ENCODE measurements at places on chromosomes 6 and 20.

GRCh38 chr20:59217173-59217572 is 53.6 kb downstream of the ZNF831 start:
- no peak for DNase-seq

DNA sequence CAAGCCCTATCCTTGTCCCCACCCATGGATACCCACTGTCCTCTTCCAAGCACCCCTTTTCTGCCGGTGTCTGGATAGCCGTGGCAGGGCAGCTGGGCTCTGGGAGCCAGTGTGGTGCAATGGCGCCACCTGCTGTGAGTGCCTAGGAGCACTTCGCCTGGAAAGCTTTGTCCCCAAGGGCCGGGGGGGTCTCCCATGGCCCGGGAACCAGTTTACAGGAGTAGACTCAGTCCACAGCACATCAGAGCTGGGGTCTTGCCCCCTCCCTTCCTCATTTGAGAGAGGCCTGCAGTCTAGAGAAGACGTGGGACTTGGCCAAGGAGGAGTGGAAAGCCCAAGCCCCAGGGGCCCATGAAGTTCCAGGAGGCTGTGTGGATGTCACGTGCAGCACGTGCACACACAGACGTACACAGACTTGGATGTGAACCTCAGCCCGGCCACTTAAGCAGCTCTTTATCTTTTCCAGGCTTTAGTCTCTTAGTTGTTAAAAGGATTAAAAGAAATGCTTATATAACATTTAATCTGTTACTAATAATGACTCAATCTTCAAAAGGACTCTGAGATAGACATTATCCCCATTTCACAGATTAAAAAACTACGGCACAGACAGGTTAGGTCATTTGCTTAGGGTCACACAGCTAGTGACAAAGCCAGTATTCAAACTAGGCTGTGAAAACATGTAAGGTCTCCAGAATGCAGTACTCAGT is 40.9 kb upstream of the CDH22 start:
- DNase-seq: no peak

- DNase-seq: no peak
Measured at GRCh38 chr6:129235167-129236000, 352.4 kb downstream of the LAMA2 start.

DNA sequence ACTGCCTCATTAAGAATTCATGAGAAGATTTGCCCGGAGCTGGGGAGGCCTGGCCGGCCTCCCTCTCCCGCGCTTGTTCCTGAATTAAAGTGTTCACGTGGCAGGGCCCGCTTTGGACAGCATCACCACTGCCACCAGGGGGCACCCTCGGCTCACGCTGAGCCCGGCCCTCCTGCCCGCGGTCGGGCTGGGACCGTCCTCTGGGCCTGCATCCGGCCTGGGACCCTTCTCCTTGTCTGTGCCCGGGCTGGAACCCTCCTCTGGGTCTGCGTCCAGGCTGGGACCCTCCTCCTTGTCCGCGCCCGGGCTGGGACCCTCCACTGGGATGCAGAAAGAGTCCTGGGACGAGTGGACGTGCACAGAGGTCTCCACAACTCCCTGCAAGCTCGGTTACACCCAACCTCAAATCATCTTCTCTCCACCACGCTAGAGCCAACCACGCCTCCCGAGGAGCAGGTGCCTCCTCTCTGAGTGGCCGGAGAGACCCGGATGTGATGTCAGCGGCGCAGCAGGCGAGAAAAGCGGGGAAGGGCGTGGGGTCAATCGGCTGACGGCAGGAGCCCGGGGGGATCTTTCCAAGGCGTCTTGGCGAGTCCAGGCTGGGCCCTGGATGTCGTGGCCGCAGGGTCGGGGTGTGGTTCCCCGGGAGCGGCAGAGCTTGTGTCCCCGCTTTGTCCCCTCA is 50.9 kb upstream of the DACT2 start:
- DNase-seq: peak; percentile 7

GRCh38 chr6:113301651-113302050 is 555.5 kb upstream of the MARCKS start:
- DNase-seq: no peak

- no peak for DNase-seq
Measured at GRCh38 chr20:39338469-39339376, 376.6 kb downstream of the DHX35 start.

DNA sequence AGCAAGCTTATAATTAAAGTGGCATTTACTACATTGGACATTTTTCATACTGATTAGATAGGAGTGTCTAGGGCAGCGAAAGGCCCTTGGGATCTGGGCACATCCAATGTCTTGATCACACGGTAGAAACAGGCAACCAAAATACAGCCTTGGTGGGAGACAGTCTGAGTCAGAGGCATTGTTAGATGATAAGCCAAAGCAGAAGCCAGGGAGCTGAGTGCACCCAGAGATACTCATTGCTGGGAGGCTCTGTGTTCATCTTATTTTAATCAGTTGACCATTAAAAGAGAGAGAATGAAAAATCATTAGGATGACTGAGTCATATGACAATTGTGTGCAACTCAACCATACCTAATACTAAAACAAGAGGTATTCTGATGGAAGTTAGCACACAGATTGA is 109.5 kb downstream of the LCA5 start:
- no peak for DNase-seq

GRCh38 chr6:108157234-108157980 is 8.4 kb upstream of the NR2E1 start:
- no peak for DNase-seq

DNA sequence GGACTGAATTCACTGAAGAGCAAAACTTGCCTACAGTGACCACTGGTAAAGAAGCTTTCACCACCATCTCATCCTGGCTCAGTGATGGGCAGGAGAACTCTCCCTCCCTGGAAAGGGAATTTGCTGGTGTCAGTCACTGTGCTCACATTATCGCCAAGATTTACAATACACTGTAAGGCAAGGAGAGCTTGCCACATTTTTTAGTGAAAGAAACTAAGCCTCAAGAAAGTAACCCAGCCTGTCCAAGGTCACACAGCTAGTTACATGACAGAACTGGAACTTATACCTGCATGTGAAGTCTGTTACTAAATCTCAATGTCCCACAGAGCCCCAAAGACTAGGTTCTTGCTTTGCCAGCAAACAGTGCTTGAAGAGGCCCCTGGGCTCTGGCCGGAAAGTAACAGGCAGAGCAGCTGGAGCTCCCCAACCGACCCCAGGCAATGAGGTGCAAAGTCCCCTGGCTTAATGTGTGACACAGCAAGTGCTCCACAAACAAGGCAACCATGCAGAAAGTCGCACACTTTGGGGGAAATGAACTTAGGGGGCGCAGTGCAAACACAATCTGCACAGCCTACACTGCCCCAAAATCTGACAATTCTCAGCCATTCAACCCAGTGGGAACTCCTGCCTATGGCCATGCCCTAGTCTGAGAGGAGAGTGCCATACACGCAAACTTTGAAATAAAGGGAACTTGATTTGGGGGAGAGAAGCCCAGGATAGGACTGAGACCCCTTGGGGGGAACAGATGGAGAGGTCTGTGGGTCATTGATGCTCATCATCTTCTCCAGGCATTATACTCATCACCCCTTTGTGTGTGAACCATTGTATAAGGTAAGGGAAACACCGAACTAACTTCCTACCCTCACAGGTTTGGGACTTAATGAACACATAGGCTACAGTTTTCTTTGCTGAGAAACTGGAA is 1.9 kb downstream of the BCL2L1 start:
- DNase-seq: no peak

GRCh38 chr20:5584678-5585077 is 165.5 kb upstream of the SHLD1 start:
- no peak for DNase-seq

DNA sequence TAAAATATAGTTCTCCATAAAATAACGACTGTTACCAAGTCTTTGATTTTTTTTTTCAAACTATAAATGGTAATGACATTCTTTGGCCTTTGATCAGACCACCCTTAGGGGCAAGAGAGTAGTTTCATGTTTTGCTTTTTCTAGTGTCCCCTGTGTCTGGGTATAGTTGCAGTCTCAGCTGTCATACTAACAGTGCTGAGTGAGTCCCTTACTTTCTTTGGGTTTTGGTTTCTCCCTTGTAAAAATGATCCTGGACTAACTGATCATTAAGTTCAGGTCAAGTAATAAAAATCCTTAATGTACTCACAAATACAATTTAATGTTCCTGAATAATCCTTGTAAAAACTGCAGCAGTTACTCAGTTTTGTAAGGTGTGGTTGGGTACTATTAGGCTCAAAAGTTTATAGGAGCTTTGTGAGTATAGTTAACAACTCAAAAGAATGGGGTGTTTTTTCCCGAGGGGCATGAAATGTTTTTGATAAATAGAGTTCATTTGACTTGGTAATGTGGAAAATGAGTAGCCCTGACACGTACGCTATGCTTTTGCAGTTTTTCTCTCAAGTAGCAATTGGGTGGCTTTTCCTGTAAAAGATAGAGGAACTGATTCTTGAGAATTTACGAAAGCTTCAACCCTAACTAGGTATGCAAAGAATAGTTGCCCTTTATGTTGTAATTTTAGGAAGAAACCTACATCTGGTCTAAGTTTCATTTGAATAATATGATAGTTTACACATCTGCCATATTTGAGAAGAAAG is 6.2 kb downstream of the PTPN1 start:
- DNase-seq: no peak

DNA sequence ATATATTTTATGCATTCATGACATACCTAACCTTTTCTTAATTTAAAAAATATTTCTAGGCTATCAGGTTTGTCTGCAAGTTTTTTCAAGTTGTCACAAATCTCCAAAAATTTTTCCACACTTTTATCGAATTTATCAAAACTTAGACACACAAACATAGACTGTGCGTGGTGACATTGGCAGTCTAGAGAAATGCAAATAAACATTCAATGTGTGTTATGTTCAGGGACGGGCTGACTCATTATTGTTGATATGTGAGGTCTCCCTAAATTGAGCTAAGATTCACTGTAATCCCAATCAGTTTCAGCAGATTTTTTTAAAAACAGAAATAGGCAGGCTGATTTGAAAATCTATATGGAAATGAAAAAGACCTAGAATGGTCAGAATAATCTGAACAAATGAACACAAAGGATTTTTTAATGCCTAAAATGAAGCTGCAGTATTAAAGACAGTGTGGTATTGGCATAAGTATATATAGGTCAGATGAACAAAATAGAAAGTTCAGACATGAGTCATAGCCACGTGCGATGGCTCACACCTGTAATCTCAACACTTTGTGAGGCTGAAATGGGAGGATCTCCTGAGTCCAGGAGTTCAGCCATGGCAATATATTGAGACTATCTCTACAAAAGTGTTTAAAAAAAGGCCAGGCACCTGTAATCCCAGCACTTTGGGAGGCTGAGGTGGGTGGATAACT is 19.2 kb downstream of the BLTP3A start:
- DNase-seq: no peak

DNA sequence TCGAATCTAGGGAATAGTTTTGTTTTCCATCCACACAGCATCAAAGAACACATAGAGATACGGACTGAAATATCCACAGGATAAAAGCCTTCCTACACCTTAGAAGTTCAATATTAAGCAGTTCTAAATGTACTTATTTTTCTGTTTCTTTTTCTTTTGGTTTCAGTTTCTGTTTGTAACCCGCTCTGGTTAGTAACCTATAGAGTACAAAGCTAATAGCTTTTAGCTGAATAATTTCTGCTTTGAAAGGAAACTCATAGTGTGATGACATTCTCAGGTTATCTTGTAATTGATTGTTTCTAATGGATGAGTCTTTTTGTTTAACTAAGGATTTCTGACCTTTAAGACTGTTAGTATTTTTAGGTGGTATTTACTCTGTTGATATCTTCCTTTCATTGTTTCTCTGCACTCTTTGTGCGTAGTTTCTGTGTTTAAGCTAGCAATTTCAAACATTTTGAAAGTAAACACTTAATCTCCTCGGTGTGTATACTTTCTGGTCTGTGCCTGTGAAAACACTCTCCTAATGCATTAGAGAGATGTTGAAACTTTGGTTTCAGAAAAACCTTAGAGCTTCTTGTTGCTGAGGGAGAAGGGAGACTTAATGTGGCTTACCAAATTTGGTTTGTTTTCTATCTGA is 385.5 kb downstream of the HDGFL1 start:
- no peak for DNase-seq

DNA sequence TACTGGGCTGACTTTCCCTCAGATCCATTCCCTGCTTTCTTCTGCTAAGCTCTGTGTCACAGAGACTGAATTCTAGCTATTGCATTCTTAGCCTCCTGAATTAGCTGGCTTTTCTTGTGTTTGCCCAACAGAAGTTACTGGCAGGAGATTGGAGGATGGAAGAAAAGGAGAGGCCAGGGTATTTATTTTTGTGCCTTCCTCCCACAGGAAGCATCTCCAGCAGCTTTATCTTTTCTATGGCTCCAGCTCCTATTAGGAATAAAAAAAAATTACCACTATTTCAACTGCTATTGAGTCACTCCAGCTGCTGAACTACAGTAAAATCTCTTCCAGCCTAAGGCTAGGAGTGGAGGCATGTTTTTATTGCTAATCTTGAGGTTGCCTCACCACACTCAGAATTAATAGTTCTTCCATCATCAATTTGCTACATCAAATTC is 492.4 kb downstream of the RFPL4B start:
- DNase-seq: no peak

DNA sequence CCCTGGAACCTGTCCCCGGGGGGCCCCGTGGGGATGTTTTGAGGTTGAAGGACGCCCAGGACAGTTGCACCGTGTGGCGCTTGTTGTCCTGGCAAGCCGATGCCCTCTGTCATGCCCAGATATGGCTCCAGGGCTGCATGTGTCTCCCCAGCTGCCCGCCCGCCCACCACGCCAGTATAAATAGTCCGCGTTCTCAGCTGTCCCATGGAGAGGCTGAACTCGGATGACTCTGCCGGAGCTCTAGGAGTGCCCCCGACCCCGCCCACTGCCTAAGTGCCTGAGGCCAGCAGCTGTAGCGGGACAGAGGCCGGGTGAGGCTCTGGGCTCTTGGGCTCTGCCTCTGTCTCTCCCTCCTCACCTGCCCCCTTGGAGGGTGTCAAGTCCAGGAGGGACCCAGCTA is 83.0 kb upstream of the GATA5 start:
- DNase-seq: no peak

GRCh38 chr20:50085481-50086365 is 27.2 kb downstream of the UBE2V1 start:
- DNase-seq: no peak

GRCh38 chr6:105191351-105191750 is 11.5 kb upstream of the POPDC3 start:
- DNase-seq: no peak

- no peak for DNase-seq
Measured at GRCh38 chr20:9062066-9062465, 6.8 kb upstream of the PLCB4 start.
